Bronchus fibroblast of lung (primary cell): ENCODE measurements at places on chromosomes 2 and 18. TPM values are rescaled to one million over a fixed set of nuclear protein-coding genes. Genes with fewer than 3 reads are reported as not detected.

Gene PIGN
- 11.1 and 12.8 TPM in 2 replicates for total RNA-seq

Gene FAM228A
- total RNA-seq, result 0.34 and 1.5 TPM in 2 replicates

Gene LRRTM4
- total RNA-seq, result not detected in 2 replicates

Gene ZAP70
- total RNA-seq, result not detected in 2 replicates

Gene TMEM169
- 0.45 and 1.0 TPM in 2 replicates for total RNA-seq

Gene GKN2
- not detected in 2 replicates for total RNA-seq

Gene GATA6
- 9.8 and 10.9 TPM in 2 replicates for total RNA-seq

Gene ARHGEF4
- total RNA-seq, result 1.6 and 2.7 TPM in 2 replicates

Gene CELF4
- not detected in 2 replicates for total RNA-seq

Gene CDCA7
- 29.3 and 33.8 TPM in 2 replicates for total RNA-seq

Gene AQP12B
- not detected in 2 replicates for total RNA-seq

Gene RGPD6
- total RNA-seq, result 2.7 and 5.2 TPM in 2 replicates

Gene STPG4
- not detected in 2 replicates for total RNA-seq
